ENCODE measurements at places on chromosomes 4 and X.

- peak; percentile 13 for DNase-seq
These were observed 139.9 kb downstream of the HDX start for GRCh38 chrX:84362184-84362838.

DNA sequence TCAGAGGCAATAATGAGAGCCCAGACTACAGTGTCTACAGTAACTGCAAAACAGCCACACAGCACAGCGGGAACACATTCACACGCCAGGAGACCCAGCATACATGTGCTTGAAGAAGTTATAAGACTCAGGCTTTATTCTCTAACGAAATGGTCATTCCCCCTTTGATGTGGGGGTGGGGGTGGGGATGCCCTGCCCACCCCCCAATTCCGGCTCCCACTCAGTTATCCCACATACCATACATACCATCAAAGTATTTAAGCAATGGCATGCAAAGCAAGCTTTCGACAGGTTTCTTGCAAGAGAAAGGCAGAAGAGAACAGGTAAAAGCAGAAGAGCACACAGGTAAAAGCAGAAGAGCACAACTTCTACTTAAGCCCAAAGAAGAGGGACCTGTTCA is 3.6 kb downstream of the MECP2 start:
- DNase-seq, result no peak

DNA sequence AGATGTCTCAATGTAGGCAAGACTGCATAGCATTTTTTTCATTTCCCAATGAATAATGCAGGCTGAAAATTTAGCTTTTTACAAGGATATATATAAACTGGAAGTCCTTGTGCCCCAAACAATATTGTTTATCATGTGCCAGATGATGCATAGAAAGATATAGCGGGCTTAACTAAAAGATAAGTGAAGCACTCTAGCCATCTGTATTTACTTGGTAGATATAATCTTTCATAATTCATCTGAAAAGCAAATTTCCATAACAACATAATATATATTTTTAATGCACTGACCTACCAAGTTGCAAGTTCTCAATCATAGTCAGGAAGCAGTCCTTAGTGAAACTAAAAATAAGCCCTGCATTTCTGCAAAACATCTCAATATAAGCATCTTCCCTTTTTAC is 653.3 kb downstream of the NLGN4X start:
- no peak for DNase-seq

DNA sequence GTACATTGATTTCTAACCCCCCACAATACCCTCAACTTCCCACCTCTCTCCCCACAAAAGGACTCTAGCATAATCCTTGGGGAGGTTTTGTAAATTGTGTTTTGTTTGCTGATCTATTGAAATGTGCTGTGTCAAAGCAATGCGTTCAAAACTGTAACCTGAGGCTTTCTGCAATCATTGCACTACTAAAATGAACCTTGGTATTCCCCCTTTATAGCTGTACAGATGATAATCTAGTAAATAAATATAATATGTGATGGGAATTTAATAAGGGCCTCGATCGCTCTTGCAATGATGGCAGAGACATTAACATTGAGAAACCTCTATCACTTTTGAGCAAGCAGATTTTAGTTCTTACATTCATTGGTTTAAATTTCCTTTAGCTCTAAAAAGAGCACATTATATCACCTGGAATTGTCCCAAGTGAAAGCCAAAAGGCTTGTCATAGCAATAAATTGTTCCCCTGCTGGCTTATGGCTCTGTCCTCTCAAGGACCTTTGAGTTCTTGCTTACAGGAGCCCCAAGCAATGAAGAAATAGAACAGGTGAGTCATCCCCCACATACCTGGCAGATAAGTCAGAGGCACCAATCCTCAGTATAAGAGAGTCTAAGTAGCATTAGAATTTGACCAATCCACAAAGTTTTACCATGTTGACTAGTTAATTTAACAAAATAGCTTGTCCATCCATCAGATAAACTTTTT is 18.4 kb upstream of the ACE2 start:
- no peak for DNase-seq

DNA sequence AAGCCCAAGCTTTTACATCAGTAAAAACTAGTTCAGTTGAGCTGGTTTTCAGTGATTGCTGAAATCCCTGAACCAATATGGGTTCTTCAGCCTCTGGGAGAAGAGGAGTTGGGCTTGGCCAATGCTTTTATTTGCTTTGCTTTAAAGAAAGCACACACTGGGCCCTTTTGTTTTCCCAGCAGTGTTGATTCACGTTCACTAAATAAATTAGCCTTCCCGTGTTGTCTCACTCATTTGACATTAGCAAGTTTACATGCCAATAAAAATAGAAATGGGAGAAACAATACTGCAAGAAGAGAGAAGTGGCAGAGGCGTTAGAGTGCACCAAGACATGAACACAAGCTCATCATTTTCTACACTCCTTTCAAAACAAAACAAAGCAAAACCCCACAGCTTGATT is 136.2 kb downstream of the SHROOM3 start:
- DNase-seq, result no peak

GRCh38 chr4:186650401-186651180 is 73.1 kb downstream of the FAT1 start:
- no peak for DNase-seq

DNA sequence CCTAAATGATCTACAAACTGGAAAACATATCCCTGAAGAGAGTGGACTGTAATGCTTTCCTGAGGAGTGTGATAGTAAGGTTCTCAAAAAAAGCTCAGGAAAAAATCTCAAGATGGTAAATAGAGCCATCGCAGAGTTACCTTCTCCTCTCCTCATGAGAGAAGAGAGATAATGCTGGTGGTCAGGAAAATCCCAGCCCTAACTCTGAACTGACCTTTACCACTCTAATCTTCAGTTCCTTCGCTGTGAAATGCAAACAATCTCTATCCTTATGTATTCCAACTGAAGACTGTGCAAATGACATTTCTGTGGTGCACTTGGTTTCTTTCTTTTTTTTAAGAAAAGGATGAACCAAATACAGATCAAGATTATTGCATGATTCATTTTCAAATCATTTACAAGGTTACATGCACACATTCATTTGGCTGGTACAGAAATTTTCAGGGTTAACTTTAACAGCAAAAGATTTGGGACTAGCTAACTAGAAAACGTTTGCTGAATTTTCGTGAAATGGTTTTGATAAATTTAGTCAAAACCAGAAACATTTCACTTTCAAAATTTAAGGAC is 8.3 kb downstream of the PPM1K start:
- no peak for DNase-seq

- no peak for DNase-seq
These were observed 28.5 kb upstream of the TMSB4X start for GRCh38 chrX:12946406-12946805.

DNA sequence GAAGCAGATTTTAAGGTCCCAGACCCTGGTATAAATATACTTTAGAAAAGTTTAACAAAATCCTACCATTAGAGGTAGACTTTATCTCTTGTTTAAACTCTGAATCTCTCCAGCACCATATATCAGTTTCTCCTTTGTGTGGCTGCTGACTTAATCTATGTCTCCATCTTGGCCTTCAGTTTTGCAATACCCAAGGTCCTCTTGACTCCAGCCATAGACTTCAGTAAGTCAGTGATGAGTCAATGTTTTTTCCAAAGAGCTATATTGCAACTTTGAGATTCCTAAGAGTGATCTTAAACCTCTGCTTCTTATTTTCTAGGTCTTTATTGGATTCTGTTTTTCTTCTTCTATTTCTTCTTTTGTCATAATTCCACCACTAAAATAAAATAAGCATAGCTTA is 50.8 kb upstream of the ADGRL3 start:
- no peak for DNase-seq

DNA sequence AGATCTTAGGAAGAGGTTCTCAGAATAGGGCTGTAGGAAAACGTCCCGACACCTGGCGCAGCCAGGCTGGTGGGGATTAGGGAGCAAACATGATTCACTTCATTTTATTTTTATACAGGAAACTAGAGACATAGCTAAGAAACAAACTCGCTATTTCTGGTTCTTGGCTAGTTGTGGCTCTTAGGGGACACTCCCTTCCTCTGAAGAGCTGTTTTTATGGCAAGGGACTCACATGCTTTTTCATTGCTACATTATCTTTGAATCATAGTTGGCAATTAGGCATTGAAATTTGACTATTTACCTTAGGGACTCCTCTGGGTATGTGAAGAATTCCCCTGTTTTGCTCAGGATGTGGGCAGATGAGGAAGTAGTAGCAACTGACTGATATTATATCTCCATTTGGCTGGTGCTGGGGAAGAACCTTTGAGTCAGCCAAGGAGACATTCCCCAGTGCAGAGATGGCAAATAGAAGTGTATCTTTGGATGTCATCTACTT is 174.5 kb downstream of the SMIM20 start:
- DNase-seq, result peak; percentile 52

- DNase-seq, result no peak
These were observed 617.7 kb downstream of the MID1IP1 start for GRCh38 chrX:39418731-39419638.

DNA sequence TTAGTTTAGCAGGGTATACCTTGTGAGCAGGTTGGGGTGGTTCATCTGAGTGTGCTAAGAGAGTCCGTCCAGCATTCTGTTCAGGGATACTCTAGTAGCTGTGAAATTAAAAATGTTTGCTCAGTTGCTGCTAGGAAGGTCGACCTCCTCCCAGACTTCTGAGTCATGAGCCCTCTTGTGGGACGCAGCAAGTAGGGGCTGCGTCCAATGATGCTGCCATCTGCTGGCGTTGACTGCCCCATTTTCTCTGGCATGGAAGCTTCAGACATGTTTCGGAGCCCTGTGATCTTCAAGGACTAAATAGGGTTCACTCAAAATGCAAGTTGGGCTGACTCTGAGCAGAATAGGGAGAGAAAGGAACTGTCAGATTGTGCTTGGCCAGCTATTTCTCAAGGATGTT is 201.0 kb upstream of the ARSJ start:
- peak; percentile 21 for DNase-seq
